ENCODE measurements at places on chromosomes 13 and 19.

DNA sequence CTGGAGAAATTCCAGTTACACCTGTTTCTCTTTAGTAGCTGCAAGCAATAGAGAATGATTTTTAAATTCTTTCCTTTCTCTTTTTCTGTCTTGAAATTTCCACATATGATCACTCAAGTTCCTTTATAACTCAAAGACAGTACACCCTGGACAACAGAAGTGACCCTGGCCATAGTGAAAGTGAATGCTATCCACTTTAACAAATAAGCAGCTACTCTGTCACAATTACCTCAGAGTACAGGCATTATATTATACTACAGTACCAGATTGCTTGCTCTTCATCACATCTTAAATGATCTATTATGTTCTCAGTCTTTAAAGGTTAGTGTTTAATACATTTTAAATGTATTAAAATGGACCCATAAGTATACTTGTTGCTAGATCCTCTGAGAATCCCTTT lies 136.2 kb downstream of the KLF12 start:
- DNase-seq = no peak

- DNase-seq = no peak
Observed at GRCh38 chr13:75440100-75440499, 41.9 kb downstream of the TBC1D4 start.

- DNase-seq = no peak
Observed at GRCh38 chr19:11177592-11177991, 19.8 kb downstream of the KANK2 start.

DNA sequence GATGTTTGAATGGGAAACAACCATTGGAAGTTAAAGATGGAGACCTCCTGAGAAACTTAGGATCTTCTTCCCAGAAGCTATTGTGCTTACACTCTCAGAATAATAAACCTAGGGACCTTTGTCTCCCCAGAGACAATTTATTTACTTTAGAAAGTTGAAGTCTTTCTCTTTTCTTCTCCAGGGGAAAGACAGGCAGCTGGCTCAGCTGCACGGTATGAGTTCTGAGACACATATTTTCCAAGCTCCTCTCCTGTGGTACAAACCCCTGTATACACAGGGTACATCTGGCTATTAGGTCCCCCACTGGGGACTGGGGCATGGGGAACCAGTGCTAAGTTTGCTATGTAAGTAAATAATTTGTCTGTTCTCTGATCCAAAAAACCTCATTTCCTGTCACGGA lies 67.5 kb upstream of the POSTN start:
- DNase-seq = no peak

GRCh38 chr19:39377373-39378362 lies 13.2 kb downstream of the PAF1 start:
- no peak for DNase-seq

DNA sequence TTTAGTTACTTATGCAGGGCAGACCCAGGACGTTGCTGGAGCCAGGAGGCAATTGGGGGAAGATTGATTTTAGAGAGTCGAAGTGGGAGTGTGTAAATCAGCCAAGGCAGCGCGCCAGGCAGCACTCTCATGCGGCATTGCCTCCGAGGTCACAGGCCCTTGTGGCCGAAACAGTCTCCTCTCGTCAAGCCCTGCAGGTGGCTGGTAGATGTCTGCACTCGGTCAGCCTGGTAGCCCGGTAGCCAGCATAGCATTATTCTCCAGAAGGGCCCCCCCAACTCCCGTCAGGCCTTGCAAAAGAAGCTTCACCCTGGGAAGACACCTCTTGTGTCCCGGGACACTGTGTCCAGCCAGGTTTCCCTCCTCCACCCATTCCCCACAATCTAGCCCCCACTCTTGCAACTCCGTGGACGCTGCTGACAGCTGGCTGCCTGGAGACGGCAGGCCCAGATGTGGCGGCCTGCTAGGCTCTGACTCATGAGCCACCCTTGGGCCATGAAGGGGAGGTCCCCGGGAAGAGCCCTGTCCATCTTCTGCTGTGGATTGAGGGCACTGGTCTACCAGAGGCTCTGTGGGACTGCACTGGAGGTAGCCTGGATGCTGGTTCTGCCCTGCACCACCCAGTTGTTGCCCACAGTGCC lies 2.6 kb upstream of the PEPD start:
- no peak for DNase-seq

DNA sequence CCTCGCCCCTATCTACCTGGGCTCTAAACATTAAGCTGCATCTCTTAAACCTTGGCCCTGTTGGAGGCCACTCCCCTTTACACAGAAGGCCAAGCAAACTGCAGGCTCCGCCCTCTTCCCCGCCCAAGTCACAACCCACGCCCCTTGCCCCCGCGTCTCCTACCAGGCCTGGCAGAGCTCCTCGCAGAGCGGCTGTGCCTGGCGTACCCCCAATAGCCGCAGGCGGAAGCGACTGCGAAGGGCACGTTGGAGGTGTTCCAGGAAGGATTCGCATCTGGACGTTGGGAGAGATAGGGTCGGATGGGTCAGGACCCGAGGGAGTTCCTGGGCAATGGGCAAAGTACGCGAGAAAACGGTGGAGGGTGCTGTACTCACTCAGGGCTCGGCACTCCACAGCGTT lies 5.9 kb downstream of the RTBDN start:
- DNase-seq = no peak

- no peak for DNase-seq
Observed at GRCh38 chr13:98144801-98145350, 2.0 kb downstream of the FARP1 start.
